Stimulated activated CD8-positive, alpha-beta memory T cell treated with anti-CD3 and anti-CD28 coated beads, Interleukin-7, amount 100 ng/mL, for 24 hours (primary cell): ENCODE measurements at places on chromosomes 12 and 14.

DNA sequence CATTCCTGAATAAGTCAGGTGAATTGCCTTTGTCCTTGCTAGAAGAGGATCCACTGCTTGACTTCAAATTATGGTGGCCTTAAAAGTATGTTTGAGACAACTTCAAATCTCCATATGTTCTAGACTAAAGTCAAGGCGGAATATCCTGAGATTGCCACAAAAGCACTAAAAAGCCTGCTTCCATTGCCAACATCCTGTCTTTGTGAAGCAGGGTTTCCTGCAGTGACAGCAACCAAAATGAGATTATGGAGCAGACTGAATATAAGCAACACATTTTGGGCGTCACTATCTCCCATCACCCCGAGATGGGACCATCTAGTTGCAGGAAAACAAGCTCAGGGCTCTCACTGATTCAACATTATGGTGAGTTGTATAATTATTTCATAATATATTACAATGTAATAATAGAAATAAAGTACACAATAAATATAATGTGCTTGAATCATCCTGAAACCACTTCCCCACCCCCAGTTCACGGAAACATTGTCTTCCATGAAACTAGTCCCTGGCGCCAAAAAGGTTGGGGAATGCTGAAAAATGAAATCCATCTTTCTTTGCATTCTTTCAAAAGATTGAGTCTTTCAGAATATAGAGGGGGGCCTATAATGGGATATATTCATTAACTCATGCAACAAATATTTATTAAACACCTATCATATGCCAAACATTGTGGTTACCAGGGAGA is 143.7 kb downstream of the GPHN start:
- no peak for DNase-seq

DNA sequence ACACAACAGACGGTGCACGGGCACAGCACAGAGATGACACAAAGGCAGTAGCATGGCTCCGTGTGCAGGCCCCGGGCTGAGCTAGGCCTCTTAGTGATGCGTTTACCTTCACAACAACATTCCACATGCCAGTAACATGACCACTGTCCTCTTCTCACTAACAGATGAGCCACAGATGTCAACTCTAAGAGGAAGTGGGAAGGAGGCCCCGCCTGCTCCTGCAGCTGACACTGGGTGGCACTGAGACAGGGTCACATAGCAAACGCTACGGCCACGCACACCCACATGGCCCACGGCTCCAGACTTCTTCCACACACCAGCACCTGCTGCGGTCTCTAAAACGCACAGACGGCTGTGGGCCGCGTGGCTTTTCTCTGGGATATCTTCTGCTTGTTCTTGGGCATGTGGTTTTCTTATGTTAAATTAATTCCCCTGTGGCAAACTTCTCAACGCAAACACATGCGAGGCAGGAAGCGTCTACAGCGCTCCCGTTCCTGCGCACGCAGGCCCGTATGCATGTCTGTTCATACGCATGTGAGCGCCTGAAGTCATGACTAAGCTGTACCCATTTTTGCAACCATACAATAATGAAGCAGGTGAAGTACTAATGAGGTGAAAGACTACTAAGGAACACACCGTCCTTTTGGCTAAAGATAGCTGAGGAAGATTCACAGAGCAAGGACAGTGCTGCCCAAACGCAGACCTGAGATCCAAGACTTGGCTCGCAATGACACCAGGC is 26.8 kb downstream of the AMN start:
- DNase-seq: no peak

DNA sequence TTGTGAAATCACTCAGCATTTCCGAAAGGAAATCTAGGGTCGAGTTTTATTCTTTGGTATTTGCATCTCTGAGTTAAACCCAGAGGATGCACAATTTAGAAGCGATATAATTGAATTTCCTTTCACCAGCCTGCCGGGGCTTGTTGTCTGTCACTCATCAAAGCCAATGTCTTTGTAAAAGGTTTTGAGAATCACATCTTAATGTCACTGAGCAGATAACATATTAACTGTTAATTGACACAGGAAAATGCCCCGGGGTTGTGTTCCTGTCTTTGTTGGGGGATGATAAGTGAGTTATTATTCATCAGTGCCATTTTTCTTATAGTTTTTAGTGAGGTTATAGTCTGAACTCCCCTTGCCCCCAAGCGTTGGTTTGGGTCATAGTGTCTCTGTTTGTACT is 73.4 kb downstream of the DUSP6 start:
- no peak for DNase-seq

DNA sequence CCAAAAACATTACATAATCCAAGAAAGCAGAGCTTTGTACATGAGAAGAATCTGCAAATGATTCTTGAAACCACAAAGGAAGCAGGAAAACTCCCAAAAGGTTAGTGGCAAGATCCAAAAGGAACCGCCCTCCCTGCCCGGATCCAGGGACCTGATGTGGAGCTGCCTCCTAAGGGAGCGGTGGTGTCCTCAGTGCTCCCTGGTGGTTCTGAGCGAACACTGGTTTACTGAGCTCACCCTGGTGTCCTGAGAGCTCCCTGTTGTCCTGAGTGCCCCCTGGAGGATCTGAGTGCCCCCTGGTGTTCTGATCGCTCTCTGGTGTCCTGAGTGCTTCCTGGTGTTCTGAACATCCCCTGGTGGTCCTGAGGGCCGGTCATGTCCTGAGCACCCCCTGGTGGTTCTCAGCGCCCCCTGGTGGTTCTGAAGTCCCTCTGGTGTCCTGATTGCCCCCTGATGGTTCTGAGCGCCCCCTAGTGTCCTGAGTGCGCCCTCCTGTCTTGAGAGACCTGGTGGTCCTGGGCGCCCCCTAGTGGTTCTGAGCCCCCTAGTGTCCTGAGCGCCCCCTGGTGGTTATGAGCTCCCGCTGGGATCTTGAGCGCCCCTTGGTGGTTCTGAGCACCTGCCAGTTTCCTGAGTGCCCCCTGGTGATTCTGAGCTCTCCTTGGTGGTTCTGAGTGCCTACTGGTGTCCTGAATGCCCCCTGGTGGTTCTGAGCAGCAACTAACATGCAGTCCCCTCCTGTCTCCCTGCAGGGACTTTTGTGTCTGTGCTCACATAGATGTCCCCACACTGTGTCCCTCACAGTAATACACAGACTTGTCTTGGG is 891.1 kb downstream of the TMEM121 start:
- DNase-seq: peak; percentile 98

DNA sequence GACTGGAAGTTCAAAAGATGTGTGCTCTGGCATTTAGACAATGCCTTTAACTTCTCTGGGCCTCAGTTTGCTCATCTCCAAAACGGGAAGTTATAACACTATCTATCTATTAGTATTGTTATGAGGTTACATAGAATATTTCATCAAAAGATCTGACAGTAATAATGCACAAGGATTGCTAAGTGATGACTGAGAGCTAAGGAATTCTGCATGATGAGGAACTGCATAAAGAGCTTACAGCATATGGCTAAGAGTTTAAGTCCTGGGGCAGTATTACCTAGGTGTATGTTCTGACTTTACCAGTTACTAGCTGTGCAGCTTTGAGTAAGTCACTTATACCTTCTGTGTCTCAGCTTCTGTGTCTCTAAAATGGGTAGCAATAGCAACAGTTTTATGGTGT is 160.1 kb upstream of the TMPO start:
- no peak for DNase-seq

GRCh38 chr12:53984901-53985691 is at the start of gene HOXC10:
Gene HOXC10 (plus strand): TSS chr12:53985146. CDS start chr12:53985260, 114 bp downstream.
- DNase-seq: peak; percentile 76

DNA sequence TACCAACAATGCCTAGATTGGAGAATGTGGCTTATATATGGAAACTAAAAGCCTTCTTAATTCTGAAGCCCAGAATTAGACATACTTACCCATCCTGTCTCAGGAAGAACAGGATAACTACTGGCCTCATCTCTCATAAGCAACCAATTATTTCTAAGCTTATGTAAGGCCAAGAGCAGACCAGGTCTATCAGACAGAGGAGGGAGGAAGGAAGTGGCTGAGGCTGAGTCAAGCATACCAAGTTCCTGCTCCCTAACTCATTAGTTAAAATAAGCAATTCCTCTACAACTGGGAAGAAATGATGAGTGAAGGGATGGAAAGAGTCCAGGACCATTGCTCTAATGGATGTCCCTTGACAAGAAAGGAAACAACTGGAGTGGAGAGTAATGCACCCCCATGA is 27.0 kb upstream of the INSM2 start:
- DNase-seq: no peak

DNA sequence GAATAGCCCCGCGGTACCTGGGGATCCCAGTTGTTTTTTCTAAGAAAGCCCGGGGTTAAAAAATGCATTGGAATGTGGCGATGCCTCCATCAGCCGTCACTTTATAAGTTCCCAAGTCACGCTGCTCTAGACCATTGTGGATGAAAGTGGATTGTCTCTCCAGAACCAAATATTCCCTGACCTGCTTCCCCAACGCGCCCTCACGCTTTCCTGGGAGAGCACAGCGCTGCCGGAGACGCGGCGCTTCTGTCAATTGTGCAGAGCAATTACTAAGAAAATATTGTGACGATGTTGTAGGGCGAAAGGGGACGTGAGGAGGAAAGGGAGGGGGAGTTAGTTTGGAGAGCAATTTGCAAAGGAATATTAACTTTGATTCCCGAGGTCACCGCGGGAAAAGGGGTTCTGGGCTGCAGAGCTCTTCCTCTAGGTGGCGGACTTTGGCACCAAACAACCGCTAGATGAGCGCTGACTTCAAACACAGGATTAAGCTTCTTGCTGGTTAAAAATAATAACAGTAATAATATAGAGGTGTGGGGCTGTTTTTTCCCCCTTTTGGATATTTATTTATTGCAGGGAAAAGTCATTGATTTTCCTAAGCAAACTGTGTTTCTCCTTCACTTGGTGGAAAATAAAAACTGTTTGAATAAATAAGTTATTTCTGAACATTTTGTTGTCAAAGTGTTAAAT is 9.6 kb upstream of the FOXG1 start:
- DNase-seq: no peak

DNA sequence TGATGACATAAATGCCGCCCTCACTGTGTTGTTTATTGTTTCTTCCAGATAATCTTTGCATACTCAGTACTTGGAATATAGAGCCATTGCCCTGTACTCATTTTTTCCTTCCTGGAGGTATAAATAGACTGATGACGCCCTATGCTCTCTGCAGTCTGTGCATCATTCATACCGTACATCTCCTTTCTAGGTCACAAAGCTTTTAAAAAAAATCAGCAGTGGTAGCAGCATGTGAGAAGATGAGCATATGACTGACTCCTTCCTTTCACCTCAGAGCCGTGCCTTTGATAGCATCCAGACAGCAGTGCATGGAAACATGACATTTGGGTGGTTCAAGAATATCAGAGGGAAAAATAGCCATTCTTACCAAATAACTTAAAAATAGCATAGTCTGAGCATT is 77.3 kb downstream of the PDE3A start:
- no peak for DNase-seq

GRCh38 chr12:61137677-61138414 is 1122.4 kb upstream of the USP15 start:
- DNase-seq: no peak

GRCh38 chr12:132622437-132623071 is 4.0 kb downstream of the P2RX2 start:
- DNase-seq: no peak

GRCh38 chr14:31933716-31934115 is 143.4 kb upstream of the ARHGAP5 start:
- no peak for DNase-seq

DNA sequence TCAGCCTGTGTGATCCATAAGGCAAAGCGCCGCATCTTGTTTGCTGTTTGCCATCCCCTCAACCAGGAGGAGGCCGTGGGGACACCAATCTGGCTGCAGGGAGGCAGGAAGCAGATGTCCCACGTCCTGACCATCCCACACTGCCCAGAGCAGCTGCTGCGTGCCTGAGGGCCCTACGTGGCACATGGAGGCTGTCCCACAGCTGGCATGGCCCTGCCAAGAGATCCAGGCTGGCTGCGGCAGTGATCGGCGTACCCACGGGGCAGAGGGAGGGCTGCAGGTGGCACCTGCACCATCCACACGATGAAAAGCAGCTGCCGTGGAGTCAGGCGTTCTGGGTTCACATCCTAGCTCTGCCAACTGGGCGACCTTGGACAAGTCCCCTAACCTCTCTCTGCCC is 42.0 kb downstream of the NCOR2 start:
- DNase-seq: no peak

GRCh38 chr14:90299408-90299807 is 32.3 kb downstream of the NRDE2 start:
- DNase-seq: no peak

DNA sequence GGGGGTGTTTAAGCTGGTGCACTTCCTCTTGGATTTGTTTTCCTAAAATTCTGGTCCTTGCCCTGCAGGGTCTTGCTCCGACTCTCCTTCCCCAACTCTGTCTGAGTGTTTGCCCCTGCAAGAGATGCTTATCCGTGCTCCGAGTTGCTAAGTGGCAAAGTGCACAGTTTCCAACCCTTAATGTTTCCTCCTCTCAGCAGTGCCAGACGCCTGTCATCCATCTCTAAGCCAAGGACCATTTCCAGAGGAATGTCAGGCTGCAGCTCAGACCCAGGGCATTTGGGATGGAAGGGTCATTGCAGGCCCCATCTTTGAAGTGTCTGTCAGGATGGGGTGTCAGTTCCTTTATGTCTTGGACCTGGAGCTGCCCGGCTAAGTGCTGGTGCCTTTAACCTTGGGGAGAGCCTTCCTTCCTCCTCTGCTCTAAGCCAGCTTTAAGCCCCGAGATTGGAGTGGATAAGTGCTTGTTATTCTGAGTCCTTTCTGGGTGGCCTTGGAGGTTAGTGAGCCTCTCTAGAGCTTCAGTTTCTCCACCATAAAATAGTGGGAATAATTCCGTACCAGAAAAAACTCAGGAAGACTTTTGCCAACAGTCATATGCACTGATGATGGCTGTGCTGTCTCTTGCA is 15.0 kb downstream of the WNT5B start:
- DNase-seq: no peak

- no peak for DNase-seq
Measured at GRCh38 chr12:98741556-98742265, 96.6 kb downstream of the APAF1 start.

- DNase-seq: no peak
Measured at GRCh38 chr14:31677630-31678029, 116.4 kb downstream of the NUBPL start.

DNA sequence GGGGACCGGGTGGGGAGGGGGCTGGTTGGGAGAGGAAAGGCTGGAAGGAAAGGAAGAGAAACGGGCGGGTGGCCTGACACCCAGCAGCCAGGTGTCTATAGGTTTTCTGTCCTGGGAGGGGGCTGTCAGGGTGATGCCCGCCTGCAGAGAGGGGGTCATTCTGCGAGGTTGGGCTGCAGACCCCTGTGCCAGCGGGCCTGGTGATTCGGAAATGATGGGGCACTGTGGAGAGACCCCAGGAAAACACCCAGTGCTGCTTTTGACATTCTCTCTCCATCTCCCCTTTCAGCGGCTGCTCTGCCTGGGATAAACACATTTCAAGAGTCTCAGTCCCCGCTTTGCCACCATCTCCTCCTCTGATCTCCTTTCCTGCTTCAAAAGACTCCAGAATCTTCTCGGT is 168.5 kb upstream of the RTL1 start:
- no peak for DNase-seq
